Suppressor macrophage treated with lipopolysaccharide for 1 hour (primary cell): ENCODE measurements at places on chromosomes 7 and 10.
A peak's percentile ranks its signal among the peaks of the same experiment; 100 is the strongest.

GRCh38 chr7:106611911-106612310 is 49.0 kb downstream of the CCDC71L start:
- no peak for DNase-seq

DNA sequence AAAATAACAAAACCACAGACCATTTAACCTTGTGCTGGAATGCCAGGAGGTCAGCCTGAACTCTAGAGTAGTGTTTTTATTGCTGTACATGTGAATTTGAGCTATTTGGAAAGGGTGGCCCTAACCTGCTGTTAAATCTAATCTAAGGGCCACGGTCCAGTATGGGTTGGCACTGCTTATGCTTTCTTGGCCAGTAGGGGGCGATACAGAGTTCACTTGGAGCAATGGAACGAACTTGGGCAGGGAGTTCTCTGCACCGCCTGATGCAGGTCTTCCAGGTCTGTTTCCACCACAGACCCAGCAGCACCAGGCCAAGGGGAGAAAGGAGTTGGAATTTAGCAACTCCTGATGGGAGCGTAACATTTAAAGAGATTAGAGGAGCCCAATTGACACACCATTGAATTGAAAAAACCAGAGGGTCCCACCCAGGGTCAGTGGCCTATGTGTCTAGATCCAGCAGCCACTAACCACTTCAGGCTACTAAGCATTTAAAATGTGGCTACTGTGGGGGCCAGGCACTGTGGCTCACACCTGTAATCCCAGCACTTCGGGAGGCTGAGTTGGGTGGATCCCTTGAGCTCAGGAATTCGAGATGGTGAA is 75.7 kb upstream of the EFCAB10 start:
- DNase-seq: peak; percentile 69

DNA sequence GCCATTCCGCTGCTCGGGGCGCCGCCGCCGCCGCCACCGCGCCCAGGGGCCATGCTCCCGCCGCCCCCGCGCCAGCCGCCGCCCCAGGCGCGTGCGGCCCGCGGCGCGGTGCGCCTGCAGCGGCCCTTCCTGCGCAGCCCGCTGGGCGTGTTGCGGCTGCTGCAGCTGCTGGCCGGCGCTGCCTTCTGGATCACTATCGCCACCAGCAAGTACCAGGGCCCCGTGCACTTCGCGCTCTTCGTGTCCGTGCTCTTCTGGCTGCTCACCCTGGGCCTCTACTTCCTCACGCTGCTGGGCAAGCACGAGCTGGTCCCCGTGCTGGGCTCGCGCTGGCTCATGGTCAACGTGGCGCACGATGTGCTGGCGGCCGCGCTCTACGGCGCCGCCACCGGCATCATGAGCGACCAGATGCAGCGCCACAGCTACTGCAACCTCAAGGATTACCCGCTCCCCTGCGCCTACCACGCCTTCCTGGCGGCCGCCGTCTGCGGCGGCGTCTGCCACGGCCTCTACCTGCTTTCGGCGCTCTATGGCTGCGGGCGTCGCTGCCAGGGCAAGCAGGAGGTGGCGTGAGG is 383 bp downstream of the MARVELD1 start:
- DNase-seq: peak; percentile 75

DNA sequence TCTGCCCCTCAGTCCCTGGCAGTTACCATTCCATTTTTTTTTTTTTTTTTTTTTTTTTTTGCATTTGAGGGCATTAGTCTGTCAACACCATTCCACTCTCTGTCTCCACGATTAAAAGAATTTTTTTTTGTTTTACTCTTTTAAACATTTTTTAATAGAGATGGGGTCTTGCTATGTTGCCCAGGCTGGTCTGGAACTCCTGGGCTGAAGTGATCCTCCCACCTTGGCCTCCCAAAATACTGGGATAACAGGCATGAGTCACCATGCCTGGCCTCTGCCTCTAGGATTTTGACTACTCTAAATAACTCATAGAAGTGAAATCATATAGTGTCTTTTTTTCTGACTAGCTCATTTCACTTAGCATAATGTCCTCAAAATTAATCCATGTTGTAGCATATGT is 16.5 kb upstream of the CLDN3 start:
- DNase-seq: no peak

GRCh38 chr7:44403176-44403759 is 77.9 kb upstream of the CAMK2B start:
- no peak for DNase-seq

GRCh38 chr10:76324283-76324682 is 892.9 kb downstream of the LRMDA start:
- no peak for DNase-seq

DNA sequence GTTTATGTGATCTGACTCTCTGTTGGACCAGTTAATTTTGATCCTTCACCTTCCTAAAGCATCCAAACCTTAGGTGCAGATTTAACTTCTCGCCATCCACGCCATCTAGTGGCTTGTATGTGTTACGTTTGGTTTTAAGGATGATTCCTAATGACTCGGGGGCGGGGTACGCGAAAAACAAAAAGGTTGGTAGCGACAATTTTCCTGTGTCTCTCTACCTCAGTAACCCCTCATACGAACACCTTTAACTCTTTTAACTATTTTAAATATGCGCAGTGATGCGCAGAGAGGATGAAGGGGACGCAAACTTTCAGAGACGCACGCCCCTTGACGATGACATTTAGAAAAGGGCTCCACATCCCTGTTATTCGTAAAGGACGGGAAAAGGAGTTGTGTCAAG is 714 bp upstream of the KCND2 start:
- peak; percentile 26 for DNase-seq

- DNase-seq: no peak
Measured at GRCh38 chr7:29980151-29980550, 9.4 kb downstream of the SCRN1 start.

DNA sequence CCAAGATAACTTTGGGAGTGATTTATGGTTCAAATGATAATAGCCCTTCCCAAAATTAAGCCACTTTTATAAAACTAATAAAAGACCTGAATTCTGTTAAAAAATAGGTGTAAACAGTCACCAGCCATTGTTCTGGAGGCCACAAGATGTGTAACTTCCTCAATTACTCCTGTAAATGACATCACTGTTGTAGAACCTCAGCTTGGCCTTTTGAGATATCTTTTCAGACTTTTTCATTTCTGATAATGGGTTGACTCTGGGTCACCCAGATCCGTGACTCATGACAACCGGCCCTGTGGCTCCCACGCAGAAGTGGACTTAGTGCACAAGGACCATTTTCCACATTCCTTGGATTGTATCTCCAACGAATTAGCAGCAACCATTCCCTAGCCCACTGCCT is 106.6 kb downstream of the DKK1 start:
- no peak for DNase-seq

GRCh38 chr7:93262535-93262934 is 30.4 kb downstream of the VPS50 start:
- DNase-seq: no peak
